ENCODE measurements at places on chromosomes 13 and 19. TPM values are rescaled to one million over a fixed set of nuclear protein-coding genes. Genes with fewer than 3 reads are reported as not detected.

Gene IGFL3
- total RNA-seq = not detected

Gene KCNN1
- not detected for total RNA-seq

DNA sequence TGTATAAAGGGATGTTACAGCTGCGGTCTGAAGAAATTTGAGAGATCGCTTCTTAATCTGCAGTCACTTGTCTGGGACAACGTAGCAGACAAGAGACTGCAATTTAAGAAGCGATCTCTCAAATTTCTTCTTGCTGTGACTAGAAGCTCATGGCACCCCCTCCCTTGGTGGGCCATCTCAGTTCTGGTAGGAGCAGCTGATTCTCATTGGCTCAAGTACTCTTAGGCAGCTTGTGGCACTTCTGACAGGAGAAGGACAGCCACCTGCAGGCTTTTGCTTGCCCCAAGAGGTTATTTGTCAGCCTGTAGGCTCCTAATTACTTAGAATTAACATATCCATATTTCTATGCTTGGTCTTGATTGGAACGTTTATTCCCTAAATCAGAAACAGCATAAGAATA is 503.0 kb downstream of the DCT start:
- DNase-seq = no peak

- DNase-seq = no peak
Observed at GRCh38 chr19:57620673-57621348, 6.8 kb downstream of the ZNF134 start.

DNA sequence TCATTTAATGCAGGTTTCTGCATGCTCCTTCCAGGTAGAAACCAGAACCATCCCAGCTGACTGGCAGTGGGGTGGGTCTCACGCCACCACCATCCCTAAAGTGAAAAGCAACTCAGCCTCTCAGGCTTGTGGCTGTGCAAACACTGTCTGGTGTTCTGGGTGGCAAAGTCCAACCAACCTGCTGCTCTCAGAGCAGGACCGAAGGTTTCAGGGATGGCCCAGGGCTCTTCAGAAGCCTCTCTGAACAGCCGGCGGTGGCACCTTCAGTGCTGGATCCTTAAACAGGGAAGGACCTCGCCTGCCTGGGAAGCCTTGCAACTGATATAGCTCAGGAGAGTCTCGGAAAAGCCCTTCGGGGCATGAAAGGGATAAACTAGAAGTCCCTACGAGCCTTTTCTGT is 100.8 kb downstream of the COL4A1 start:
- DNase-seq = no peak

All from natural killer cell (primary cell).